Glutamatergic neuron (in vitro differentiated cells): ENCODE measurements at places on chromosomes 12 and 14. TPM values are rescaled to one million over a fixed set of nuclear protein-coding genes. Genes with fewer than 3 reads are reported as not detected.

DNA sequence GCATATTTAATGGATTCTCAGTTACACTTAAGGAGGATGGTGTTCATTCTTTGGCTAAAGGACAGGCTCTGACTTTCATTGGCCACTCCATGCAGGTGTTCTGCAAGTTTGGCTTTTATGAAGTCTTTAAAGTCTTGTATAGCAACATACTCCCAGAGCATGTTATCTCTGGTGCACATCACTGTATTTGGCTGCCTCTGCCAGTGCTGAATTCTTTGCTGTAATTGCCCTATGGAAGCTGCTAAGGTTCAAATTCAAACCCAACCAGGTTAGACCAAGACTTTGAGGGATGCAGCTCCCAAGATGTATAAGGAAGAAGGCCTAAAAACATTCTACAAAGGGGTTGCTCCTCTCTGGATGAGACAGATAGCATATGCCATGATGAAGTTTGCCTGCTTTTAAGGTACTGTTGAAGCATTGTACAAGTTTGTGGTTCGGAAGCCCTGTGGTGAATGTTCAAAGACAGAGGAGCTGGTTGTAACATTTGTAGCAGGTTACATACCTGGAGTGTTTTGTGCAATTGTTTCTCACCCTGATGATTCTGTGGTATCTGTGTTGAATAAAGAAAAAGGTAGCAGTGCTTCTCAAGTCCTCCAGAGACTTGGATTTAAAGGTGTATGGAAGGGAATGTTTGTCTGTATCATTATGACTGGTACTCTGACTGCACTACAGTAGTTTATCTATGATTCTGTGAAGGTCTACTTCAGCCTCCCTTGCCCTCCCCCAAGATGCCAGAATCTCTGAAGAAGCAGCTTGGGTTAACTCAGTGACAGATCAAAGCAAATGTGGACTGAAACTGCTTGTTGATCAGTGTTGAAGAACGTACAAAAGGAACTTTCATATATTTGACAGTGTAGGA, 19.4 kb downstream of the TMEM116 start:
- H3K27me3 ChIP-seq, result no peaks in the 10 kb centered on the region
- H3K27ac ChIP-seq, result no peak overlapping the region
- no peak overlapping the region for H3K4me3 ChIP-seq
- peaks cover 4% of the 10 kb centered on the region for H3K4me1 ChIP-seq
- DNase-seq, result no peak

DNA sequence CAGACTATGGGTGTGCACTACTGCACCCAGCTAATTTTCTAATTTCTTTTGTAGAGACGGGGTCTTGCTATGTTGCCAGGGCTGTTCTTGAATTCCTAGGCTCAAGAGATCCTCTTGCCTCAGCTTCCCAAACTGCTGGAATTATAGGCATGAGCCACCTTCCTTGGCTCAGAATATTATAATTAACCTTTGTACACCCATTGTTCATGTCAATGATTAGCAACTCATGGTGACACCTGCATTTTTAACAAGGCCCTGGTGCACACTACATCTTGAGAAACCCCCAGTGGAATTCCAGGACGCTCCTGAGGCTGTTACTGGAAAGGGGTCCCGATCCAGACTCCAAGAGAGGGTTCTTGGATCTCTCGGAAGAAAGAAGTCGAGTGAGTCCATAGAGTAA, 28.3 kb upstream of the CCDC63 start:
- H3K27me3 ChIP-seq, result peaks cover 7% of the 10 kb centered on the region
- H3K27ac ChIP-seq, result no peak overlapping the region
- DNase-seq, result no peak
- no peaks in the 10 kb centered on the region for H3K36me3 ChIP-seq
- peaks cover 3% of the 10 kb centered on the region for H3K4me1 ChIP-seq
- H3K4me3 ChIP-seq, result no peak overlapping the region

GRCh38 chr14:101109981-101110728, 206.6 kb upstream of the RTL1 start:
- no peaks in the 10 kb centered on the region for H3K4me1 ChIP-seq
- DNase-seq, result no peak
- no peaks in the 10 kb centered on the region for H3K36me3 ChIP-seq
- H3K4me3 ChIP-seq, result no peak overlapping the region
- no peak overlapping the region for H3K27ac ChIP-seq

DNA sequence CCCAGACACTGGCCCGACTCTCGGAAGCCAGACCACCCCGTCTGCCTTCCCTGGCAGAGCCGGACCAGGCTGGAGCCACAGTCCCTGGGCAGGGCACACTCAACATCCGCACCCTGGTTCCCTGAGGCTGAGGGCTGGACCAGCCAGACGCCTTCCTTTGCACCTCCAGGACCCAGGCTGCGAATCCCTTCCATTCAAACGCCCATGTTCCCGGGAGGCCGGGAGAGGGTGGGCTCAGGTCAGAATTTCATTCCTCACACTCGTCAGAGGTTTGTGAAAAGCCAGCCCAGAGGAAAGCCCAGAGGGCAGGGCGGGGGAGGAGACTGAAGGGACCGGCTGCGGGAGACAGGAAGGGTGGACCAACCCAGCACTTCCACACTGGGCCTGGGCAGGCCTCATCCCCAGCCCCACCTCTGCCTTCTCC, 58.7 kb downstream of the LRRC74A start:
- peaks cover 5% of the 10 kb centered on the region for H3K27me3 ChIP-seq
- H3K4me1 ChIP-seq, result peaks cover 10% of the 10 kb centered on the region
- DNase-seq, result no peak
- no peak overlapping the region for H3K27ac ChIP-seq
- no peak overlapping the region for H3K4me3 ChIP-seq

DNA sequence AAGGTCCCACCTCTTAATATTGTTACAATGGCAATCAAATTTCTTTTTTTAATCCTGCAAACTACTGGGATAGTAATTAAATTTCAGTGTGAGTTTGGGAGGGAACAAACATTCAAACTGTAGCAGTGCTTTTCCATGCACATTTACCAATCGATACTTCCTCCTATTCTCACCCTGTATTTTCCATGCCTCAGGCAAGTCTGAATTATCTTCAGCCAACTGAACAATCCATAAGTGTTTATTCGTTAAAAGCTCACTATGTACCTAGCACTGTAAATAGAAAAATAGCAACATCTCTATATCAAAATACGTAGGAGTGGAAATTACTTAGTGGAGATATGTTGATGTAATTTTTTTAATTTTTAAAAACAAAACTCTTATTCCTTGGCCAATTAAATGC, 43.5 kb downstream of the CCDC177 start:
- no peak overlapping the region for H3K27ac ChIP-seq
- H3K36me3 ChIP-seq, result no peaks in the 10 kb centered on the region
- peaks cover 4% of the 10 kb centered on the region for H3K4me1 ChIP-seq
- no peak overlapping the region for H3K4me3 ChIP-seq

The NPFF gene
- not detected for total RNA-seq

DNA sequence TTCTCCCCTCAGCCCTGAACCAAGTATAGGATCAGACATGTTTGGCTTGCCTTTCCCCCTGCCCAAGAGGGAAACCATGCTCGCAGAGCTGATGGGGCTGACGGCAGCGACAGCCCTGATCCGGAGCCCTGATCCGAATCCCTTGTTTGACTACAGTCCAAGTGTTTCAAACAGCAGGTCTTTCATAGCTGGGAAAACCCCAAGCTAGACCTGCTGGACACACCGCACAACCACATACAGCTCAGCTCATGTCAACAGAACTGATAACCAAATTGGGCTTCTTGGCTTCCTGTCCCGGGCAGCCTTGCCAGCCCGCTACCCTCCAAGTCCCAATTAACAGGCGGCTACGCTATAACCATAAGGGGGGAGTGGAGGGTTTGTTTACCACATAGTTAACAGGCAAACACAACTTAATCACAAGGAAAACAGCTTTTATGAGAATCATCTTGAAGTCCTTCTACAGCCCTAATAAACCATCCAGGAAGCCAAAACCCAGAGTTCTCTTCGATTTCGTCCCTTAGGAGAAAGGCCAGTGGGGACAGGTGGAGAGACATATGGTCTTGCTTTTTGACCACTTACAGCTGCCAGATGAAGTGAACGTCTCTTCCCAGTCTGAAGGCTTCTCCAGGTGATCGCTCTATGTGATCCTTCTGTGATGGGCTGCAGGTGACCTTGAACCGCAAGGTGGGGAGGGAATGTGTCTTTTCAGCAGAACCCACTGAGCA, 64.5 kb upstream of the MANSC4 start:
- peaks cover 3% of the 10 kb centered on the region for H3K27me3 ChIP-seq
- no peak overlapping the region for H3K4me3 ChIP-seq
- DNase-seq, result no peak

DNA sequence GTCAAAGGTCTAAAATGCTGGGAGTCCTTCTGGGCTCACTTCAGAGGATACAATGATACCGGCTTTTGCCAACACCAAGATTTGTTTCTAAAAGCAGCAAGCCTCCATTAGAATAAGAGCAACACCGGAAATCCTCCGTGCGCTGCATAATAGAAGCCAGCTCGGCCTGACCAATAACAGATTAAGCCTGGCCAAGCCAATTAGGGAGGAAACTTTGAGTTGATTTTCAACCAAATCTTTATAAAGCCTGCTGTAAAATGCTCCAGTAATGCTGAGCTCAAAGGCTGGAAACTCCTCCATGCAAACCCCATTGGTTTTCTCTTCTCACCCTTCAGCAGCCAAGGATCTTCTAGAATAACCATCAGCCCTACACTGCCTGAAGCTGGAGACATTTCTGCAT, 150.1 kb downstream of the NTF3 start:
- H3K27ac ChIP-seq, result no peak overlapping the region
- no peak for DNase-seq
- peaks cover 7% of the 10 kb centered on the region for H3K27me3 ChIP-seq
- no peaks in the 10 kb centered on the region for H3K36me3 ChIP-seq
- H3K4me3 ChIP-seq, result no peak overlapping the region
- no peaks in the 10 kb centered on the region for H3K4me1 ChIP-seq

The TRIM9 gene
- 11.9 TPM for total RNA-seq

DNA sequence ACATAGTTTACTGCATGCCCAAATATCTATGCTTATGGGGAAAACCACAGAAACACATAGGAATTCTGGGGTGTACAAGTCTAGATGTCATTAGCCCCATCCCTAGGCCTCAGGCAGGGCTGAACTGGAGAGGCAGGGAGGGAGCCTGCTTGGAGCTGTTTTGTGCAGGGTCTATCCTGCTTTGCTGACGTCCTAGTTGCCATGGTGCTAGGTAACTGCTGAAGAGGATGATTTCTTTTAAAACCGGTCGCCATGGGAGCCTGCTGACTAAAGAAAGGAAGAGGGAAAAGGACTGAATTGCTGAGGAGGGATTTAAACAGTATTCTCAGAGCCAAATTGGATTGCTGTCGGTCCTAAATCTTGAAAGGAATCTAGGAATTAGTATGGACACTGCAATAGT, 10.7 kb downstream of the GPR19 start:
- H3K27ac ChIP-seq, result peak overlapping the region; percentile 95
- peaks cover 27% of the 10 kb centered on the region for H3K4me1 ChIP-seq
- peaks cover 8% of the 10 kb centered on the region for H3K27me3 ChIP-seq
- no peaks in the 10 kb centered on the region for H3K36me3 ChIP-seq
- peak overlapping the region; percentile 96 for H3K4me3 ChIP-seq

DNA sequence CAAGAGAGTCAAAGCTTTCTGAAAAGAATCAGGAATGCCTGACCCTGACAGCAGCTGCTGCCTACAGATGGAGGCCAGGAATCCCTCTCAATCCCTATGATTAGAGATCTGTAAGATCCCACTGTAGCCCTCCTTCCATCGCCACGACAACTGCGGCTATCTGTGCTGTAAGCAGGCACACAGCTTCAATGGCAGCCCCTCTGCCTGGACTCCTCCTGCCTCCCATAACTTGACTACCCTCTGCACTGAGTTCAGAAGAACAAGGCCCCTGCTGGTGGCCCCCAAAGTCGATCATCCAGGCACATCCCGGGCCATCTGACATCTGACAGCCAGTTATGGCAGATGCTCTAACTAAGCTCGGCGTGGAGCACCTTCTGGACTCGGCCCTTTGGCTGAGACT, 2.9 kb downstream of the CLMN start:
- H3K27me3 ChIP-seq, result peaks cover 4% of the 10 kb centered on the region
- no peaks in the 10 kb centered on the region for H3K36me3 ChIP-seq
- peak overlapping the region; percentile 67 for H3K4me3 ChIP-seq

The GNG2 gene
- 245 TPM for total RNA-seq

DNA sequence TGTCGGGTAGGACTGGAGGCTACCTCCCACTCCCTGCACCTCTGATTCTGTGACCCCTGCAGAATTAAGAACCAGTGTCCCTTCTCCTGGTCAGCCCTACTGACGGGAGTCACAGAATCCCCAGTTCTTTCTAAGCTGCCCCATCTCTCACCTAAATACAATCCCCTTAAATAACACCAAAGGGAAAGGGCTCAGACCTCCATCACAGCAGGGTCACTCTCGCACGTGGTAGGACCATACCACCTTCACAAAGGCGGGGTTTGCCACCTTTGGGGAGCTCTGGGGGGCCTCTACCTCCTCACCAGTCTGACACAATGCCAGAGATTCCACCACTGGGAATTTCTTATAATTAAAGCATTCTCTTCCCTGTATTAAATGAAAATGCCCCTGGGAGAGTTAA, 35.6 kb downstream of the DAD1 start:
- no peak for DNase-seq
- no peak overlapping the region for H3K27ac ChIP-seq
- H3K4me3 ChIP-seq, result no peak overlapping the region
- peaks cover 10% of the 10 kb centered on the region for H3K4me1 ChIP-seq
- no peaks in the 10 kb centered on the region for H3K36me3 ChIP-seq

- DNase-seq, result no peak
- H3K27ac ChIP-seq, result no peak overlapping the region
- H3K4me3 ChIP-seq, result no peak overlapping the region
- H3K27me3 ChIP-seq, result peaks cover 15% of the 10 kb centered on the region
- H3K4me1 ChIP-seq, result peaks cover 10% of the 10 kb centered on the region
These were observed 10.3 kb downstream of the KRT7 start for GRCh38 chr12:52243259-52243855.

DNA sequence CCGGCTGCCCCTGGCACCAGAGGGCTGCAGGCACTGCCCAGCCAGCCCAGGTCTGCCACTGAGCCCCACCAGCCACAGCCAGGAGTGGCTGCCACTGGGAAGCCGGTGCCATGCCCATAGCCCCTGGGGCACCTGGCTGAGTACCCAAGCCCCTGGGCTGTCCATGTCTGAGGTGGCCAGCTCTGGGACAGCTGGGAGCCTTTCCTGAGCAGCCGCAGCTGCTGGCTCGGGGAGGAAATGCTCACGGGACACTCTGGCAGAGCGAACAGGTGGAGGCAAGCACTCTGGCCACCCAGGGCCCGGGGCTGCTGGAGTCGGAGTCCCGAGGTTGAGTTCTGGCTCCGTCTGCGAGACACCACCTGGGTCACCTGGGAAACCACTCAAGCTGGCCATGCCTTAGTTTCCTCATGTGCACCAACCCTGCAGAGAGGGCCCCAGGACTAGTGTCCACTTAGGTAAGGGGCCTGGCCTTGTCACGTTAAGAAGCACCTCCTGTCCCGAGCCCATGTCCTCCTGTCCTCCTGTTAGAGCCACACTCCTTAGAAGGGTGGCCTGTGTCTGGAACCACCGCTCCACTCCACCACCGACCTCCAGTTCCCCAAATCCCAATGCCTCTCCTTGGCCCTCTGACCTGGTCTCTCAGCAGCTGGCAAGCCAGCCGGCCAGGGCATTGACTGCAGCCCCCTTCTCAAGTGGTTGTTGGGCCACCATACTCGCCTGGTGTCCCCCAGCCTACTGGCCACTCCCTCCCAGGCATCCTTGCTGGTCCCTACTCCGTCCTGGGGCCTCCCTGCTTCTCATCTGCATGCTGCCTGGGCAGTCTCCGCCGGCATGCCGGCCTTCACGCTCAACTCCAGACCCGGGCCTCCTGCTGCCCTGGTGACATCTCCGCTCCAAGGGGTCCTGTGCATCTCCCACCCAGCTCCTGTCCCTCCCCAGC, 45.3 kb downstream of the BEGAIN start:
- H3K4me3 ChIP-seq, result no peak overlapping the region
- no peaks in the 10 kb centered on the region for H3K36me3 ChIP-seq
- H3K4me1 ChIP-seq, result peaks cover 3% of the 10 kb centered on the region
